ENCODE measurements at places on chromosomes 11 and 22. TPM values are rescaled to one million over a fixed set of nuclear protein-coding genes. Genes with fewer than 3 reads are reported as not detected.

The SCN2B gene
- 7.4 TPM for total RNA-seq

The MYBPC3 gene
- 0.11 TPM for total RNA-seq

The RFPL3 gene
- not detected for total RNA-seq

The MIAT gene
- total RNA-seq = 180 TPM

The ELMOD1 gene
- 30.2 TPM for total RNA-seq

The OR51I1 gene
- total RNA-seq = not detected

The OR52H1 gene
- total RNA-seq = 0.66 TPM

The APOBEC3B gene
- total RNA-seq = 1.8 TPM

The MS4A6E gene
- total RNA-seq = not detected

The PGA5 gene
- total RNA-seq = not detected

The YWHAH gene
- 121 TPM for total RNA-seq

The TMEM191B gene
- not detected for total RNA-seq

The POU2AF1 gene
- total RNA-seq = not detected

The OR10A2 gene
- 0.22 TPM for total RNA-seq

The MMP27 gene
- 1.2 TPM for total RNA-seq

The P4HA3 gene
- total RNA-seq = 4.3 TPM

All from camera-type eye (tissue), 1 donor.